ENCODE measurements at places on chromosomes 4 and X.

DNA sequence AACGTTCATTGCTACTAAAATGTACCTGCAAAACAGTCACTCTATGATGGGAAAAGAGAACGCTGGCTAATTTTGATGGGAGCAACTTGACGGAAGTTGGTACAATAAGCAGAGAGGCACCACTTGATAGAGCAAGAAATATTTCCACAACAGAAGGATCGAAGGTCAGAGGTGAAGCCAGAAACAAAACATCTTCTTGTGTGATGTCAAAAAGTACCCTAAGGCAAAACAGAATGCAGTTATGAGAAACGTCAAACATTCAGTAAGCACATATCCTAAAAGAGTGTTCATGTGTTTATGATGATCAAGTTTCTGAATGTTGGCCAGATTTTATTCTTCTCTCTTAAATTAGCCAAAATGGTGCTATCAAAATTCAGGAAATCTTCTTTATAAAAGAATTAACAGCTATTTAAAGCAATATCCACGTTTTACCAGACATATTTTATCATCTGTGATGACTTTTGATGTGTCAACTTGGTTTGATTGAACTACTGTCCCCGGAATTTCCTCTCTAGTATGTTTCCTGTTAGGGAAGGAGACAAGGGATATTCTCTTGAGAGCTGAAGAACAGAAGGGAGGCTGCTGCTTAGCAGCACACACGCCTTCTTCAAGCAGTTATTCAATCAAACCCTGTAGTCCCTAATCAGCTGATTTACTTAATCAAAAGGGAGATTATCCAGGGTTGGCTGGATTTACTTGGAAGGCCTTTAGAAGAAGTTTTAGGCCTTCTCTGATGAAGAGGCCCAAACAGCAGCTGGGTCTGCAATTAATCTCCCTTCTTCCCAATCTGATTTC, 15.7 kb downstream of the AASDH start:
- no peak for DNase-seq

DNA sequence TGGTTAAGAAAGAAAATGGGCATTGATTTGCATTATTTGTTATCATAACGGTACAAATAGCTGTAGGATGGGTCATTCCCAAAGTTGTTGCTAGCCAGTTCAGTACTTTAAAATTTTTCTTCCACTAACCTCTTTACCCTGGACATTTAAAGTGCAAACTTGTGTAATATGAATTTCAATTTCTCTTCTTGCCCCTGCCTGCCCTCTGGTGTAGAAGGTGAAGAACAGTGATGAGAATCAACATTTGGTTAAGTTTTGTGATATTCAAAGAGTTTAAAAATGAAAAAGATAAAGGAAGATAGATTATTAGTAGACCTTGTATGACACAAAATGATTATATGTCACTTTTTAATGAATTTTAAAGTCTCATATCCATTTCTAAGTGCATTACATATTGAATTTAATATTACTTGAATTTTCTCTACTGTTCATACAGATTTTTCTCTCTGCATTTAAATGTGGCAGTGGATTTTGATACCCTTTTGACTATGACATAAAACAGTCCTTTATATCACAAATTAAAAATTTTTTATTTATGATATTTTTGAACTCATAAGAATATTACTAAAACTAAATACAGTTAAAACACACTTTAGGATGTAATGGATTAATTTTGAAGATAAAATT, 337.7 kb downstream of the BMPR1B start:
- DNase-seq: no peak

- DNase-seq: no peak
Observed at GRCh38 chr4:17166954-17167353, 268.5 kb upstream of the LDB2 start.

DNA sequence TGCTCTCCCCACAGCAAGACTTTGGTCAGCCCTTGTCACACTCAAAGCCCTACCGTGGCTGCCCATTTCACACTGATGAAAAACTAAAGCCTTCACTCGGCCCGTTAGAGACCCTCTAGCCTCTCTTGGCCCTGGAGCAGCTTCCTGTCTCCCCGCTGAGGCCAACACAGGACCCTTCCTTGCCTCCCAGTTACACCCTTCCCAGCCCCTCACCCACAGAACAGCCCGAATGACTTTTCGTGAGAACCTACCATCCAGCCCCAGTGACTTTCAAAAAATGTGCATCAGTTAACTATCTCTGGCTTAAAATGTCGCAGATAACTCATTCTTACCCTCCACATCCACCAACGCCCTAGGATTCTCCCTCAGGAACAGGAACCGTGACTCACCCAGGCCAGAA, 756 bp upstream of the TAF9B start:
- no peak for DNase-seq

DNA sequence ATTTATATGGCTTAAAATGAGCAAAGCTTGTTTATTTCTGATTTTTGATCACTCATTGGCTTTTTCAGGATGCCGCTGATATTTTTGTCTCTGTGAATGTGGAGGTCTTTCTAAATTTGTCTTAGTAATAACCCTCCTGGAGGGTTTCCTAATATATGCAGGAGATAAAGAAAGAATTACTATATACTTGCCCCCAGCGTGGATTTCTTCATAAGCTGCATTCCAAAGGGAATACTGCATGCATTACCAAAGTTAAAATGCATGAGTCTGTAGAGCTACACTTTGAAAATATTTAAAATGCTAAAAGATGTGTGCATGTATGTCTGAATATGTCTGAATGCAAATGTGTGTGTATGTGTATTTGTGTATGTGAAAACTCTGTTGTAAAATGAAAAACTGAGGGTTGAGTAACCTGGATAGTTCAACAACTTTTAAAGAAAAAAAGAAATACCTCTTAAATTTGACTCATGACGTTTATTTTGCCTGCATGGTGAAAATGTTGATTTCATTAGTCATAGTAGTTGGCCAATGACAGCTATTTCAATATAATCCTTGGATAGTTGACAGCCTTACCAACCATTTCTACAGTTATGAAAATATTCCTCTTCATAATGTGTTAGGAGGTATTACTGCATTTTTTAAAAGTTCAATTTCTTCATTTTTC, 113.2 kb upstream of the ZNF827 start:
- no peak for DNase-seq

GRCh38 chr4:3263053-3263875, 14.3 kb downstream of the MSANTD1 start:
- DNase-seq: no peak

GRCh38 chrX:38336538-38337240, 9.4 kb upstream of the RPGR start:
- DNase-seq: no peak

DNA sequence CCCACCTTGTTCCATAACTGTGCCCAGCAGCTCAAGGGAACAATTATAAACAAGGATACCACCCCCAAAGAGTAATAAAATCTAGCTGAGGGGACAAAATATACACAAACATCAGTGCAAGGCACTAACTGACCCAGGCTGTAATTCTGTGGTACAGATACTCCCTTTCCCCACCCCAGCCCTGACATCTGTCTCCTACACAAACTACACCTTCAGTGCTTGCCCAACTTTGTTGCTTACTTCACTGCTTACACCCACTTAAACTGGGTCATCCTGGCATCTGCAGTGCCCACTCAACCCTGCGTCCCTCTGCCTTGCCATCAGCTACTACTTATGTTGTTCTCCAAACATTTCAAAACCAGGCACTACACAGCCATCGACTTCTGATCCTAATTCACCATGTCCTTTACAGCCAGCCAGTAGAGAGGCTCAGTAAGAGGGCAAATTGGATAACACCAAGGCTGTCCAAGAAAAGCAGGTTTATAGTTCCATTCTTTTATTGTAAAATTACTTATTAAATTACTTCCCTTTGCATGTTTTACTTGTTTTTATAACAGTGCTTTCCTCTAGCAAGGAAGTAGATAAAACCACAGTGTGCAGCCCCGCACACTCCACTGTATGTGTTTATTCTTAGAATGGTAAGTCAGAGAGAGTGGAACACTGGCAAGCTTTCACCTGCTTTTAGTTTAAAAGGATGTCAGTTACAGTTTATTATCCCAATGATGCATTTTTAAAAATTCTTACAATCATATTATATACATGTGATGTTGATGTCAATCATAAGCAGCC, 149.6 kb downstream of the INPP4B start:
- DNase-seq: peak; percentile 27

- DNase-seq: no peak
Observed at GRCh38 chr4:650461-650860, 23.6 kb downstream of the ATP5ME start.

GRCh38 chr4:154528869-154529268, 21.3 kb downstream of the PLRG1 start:
- no peak for DNase-seq

GRCh38 chr4:101987623-101988243, 197.2 kb downstream of the BANK1 start:
- no peak for DNase-seq

DNA sequence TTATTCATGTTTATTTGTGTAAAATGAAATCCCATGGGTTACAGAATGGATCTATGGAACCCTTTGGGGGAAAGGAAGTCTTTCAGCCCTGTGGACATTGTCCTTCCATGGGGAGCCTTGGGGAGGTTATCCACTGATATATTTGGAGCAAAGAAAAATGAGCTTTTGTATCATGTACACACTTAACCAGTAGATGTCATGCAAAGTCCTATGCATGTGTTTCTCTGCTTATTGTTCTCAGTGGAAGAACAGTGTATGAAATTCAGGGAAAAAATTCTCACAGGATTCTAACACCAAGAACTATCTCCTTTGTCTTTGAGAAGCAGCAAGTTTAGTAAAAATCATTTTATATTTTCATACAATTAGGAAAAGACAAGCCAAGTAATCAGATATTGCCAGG, 105.3 kb downstream of the DTHD1 start:
- no peak for DNase-seq

- DNase-seq: no peak
Observed at GRCh38 chr4:6856391-6856790, 53.2 kb upstream of the TBC1D14 start.

DNA sequence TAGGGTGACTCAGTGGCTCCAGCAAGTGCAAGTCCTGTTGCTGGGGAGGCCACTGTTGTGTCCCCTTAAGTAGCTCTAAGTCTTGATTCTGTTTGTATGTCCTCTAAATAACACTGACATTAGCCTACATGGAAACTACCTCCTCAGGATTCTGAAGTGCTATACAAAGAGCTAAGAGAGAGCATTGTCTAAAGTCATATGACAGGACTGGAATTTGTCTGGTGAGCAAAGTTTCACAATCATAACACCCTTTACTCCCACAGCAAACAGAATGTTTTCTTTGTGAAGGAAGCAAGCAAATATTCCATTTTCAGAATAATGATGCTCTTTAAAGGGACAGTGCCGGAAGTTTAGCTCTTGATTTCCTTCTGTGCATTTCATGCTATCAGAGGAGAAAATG, 23.4 kb upstream of the CT47A1 start:
- DNase-seq: no peak

GRCh38 chr4:139951021-139951420, 203.0 kb downstream of the MAML3 start:
- peak; percentile 43 for DNase-seq

DNA sequence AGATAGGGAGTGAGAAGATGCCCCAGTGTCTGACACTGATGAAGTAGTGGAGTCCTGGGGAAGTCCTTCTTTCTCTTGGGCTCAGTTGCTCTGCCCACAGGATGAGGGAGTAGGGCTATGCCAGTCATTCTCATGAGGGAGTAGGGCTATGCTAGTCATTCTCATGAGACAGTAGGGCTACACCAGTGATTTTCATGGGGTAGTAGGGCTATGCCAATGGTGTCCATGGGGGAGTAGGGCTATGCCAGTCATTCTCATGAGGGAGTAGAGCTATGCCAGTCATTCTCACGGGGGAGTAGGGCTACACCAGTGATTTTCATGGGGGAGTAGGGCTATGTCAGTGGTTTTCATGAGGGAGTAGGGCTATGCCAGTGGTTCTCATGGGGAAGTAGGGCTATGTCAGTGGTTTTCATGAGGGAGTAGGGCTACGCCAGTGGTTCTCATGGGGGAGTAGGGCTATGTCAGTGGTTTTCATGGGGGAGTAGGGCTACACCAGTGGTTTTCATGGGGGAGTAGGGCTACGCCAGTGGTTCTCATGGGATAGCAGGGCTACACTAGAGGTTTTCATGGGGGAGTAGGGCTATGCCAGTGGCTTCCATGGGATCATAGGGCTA, 43.3 kb upstream of the SOD3 start:
- DNase-seq: no peak

DNA sequence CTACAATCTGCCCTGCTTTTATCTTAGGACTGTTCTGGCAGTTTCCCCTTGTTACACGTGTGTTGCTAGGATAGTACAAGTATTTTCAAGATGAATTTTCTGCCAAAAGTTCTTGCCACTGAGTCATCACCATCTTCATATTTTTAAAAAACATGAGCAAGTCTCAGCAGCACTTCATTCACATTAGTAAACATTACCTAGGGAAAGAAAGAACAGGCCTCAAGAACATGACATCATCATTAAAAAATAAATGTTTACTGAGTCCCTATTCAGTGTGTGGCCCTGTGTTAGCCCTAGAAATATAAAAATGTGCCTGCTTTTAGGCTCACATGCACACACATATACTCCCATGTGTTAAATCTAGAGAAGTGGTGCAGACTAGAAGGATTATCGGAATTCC, 18.7 kb upstream of the GPC3 start:
- DNase-seq: no peak

- DNase-seq: peak; percentile 36
Observed at GRCh38 chrX:133838761-133839676, 146.4 kb downstream of the GPC3 start.

DNA sequence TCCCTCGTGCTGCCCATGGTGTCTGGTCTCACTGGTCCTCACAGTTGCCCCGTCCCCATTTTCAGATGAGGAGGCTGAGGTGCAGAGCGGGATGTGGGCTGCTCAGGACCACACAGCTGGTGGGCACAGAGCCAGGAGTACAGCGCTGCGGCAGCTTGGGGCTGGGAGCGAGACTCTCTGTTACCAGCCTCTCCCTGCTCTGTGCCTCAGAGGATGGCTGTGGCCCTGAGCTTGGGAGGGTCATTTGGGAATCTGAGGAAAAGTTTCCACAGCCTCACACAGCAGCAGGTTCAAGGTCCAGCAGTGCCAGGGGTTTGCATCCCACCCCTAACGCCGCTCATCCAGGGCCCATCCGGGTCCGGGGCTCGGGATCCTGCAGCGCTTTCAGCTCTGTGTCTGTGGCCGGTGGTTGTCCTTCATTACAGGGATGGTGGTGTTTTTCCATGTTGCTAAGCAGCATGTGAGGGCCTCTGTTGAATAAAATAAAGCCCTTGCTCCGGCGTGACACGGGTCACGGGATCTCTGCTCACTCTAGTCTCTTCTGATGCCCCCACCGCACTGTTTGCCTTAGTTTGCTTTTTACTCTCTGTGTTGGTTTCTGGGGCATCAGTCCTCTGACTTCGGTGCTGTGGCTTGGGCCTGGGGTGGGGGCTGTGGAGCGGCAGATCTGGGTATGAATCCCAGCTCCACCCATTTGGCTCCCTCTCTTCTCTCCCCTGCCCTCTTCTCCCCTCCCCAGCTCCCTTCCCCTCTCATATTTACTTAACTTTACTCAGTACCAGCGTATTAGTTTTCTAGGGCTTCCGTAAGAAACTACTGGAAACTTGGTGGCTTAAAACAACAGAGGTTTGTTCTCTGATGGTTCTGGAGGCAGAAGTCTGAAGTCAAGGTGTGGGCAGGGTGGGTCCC, 6.5 kb downstream of the WFS1 start:
- no peak for DNase-seq

Measured in activated T-cell treated with anti-CD3 and anti-CD28 coated beads, Interleukin-2, amount 50 U/mL, for 48 hours (primary cell).